ENCODE measurements at places on chromosomes 3 and 15.

DNA sequence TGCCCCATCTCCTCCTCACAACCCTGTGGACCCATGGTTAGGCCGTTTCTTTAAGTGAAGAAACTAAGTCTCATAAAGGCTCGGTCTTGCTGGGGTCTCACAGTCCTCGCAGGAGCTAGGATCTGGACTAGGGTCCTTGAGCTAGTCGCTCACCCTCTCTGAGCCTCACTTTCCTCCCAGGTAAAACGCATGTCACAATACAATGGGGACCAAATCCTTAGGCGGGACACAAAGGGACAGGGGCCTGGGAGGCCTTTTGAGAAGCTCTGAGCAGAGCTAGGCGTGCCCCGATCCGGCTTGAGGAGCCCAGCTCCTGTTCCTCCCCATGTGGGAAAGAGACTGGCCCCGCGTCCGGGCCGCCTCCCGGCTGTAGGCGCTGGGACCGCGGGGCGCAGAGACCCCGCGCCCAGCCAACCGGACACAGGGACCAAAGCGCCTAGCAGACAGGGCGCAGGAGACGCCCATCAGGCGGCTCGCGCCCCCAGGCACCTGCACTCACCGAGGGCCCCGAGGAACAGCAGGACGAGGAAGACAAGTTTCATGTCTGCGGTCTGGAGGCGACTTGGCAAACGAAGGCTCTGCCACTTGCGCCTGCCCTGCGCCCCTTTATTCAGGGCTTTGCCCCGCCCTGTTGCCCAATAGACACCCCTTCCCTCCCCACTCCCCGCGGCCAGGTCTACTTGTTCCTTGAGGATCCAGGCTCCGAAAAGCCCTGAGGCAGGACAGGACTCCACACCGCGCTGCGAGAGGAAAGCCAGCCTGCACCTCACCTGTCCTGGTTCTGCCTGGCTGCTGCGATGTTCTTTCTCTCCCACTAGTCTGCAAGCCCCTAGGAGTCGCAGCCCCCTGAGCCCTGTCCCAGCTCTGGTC, at the start of gene LTF:
TSS of gene LTF (minus strand) at position 580 of the 870 bp plus-strand sequence. CDS start at position 542, 38 bp downstream.
- no peak for DNase-seq

GRCh38 chr3:127775398-127776109, 46.8 kb downstream of the MGLL start:
- DNase-seq = no peak

DNA sequence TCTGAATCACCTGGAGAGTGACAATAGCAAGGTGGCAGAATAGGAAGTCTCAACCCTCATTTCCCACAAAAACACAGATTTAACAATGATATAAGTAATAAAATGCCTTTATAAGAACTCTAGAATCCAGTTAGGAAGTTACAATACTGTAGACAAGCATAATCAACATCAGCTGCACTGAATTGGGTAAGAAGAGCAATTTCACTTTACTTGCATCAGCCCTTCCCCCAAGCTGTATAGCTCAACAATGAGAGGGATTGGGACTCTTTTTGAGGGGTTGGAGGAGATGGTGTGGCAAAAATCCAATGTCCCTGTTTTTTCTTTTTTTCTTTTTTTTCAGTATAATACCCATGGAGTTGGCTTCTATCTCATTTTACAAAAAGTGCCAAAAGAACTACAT, 63.1 kb downstream of the SERP1 start:
- no peak for DNase-seq

DNA sequence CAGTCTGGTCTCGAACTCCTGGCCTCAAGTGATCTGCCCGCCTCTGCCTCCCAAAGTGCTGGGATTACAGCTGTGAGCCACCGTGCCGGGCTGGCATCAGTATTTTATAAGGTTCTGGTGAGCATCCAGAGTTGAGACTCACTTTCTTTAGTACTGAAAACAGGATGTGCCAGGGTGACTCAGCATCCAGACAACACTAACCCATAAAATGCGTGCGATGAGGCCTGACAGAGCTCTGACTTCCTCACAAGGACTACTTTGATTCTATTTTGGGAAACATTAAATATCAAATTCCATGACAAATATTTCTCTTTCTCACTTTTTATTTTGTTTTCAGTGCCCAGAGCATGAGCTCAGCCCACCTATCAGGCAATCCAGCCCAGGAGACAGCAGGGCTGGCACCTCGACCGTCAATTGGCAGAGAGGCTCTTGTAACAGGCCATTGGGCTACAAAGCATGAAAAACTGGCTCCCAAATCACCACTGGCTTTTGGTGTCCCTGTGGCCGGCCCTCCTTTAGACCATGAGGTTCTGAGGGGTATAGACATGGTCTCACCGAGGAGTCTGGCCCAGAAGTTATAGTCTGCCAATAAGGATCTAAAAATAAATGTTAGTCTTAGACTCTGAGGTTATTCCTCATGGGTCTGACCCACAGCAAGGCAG, 75.0 kb downstream of the FEM1B start:
- DNase-seq = no peak

GRCh38 chr3:40504636-40505430, 1.0 kb upstream of the ZNF620 start:
- no peak for DNase-seq

DNA sequence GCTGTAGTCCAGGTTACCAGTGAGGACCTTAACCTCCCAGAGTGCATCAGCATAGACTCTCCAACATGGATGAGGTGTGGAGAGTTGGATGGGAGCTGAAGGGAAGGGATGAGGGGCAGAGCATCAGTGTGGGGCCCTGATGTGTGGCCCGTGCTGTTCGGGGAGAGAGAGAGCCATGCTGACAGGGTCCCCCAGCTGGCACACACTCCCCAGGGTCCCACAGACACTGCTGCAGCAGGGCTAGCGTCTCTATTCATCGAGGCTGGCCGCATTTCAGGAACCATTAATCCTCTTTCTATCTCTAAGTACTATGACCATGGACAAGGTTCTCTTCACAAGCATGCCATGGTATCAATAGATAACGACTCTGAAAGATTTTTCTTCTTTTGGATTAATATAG, 85.9 kb upstream of the PLXNA1 start:
- DNase-seq = no peak

DNA sequence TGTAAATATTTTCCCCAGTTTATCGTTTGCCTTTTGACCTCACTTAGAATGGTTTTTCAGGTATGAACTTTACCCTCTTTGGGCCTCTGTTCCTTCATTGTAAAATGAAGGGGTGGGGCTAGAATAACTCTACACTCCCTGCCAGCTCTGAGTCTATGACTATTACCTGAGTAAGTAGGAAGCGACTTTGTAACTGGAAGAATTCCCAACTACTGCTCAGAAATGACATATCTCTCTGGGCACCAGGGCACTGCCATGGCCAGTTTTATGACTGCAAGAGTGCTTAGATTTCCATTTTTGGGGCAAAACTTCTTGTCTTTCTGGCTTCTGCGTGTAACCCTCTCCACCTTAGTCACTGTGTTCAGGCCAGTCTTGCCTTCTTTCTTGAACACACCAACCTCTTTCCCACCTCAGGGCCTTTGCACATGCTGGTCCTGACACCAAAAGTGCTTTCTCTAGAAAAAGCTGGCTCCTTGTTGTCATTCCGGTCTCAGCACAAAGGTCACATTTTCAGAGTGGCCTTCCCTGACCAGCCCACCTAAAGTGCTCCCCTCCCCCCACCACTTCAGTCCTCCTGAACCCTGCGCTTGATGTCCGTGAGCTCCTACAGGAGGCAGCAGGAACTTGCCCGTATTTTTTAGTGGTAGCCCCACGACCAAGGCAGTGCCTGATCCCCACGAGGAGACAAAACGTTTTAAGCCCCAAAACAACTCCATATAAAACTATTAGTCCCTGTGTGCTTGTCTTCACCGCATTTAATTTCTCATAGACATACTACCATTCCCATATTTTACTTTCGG, 25.6 kb downstream of the CDCP1 start:
- no peak for DNase-seq

GRCh38 chr15:68188647-68189046, 16.5 kb downstream of the CALML4 start:
- no peak for DNase-seq

- DNase-seq = no peak
Measured at GRCh38 chr3:185680231-185680630, 94.1 kb downstream of the SENP2 start.

DNA sequence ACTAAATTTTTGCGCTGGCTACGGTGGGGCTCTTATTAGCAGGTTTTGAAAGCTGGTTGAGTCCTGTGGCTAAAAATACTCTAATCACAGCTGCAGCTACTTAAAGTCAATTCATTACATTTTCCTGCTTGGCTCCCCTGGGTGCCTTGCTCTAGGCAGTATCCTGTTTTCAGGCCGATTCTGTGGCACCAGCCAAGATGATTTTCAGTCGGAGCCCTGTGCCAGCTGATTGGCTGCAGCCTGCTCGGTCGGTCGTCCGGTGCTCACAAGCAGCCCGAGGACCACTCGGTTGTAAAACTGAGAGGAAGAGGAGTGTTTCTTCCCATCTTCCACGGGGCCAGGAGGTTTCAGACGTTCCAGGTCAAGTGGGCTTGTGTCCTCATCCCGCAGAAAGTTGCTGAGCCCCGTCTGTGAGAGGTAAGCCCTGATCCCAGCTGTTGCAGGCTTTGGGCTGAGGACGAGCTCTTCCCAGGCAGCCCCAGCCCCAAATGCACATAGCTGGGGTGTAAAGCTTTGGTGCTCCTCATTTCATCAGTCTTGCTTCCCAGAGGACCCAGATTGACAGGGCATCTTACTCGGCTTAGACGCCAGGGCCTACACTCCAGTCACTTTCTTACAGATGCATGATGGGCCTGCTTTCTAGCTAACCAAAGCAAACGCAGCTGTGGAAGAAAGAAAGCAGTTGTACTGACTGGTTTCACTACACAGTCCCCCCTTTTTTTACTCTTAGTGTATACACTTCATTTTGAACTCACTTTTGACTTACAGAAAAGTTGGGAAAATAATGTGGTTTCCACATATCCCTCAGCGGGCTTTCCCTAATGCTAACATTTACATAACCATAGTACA, 15.9 kb downstream of the LYSMD4 start:
- no peak for DNase-seq

GRCh38 chr3:180548050-180548449, 53.9 kb upstream of the TTC14 start:
- DNase-seq = no peak

DNA sequence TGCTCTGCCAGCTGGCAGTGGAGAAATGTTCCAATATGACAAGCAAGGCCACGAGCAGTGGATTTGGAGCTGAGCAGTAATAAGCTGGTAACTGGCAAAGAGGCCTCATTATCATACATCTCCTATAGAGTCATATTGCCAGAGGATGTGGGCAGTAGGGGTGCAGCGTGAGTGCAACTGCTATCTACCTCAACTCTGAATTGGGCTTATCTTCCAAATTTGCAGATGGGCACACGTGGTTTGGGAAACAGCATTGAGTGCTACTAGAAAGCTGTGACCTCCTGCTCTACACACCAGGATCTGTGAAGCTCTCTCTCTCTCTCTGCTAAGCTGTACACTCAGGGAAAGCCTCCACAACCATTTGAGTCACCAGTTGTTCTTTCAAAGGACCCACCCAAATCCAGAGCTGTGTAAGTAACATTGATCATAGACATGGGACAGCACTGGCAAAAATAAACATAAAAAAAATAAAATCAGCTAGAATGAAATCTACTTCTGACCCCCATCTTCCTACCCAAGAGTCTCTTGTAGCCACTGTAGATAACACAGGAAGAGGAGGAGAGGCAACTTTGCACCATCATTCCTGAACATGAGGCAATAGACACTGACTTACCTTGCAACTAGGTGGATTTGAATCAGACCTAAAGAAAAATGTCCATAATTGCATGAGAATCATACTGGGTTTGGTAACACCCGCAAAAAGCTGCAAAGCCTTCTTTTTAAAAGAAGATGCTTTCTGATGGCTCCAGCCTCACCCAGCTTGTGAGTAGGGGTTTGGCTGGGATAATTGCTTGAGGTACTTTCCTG, 82.9 kb upstream of the THBS1 start:
- DNase-seq = no peak

DNA sequence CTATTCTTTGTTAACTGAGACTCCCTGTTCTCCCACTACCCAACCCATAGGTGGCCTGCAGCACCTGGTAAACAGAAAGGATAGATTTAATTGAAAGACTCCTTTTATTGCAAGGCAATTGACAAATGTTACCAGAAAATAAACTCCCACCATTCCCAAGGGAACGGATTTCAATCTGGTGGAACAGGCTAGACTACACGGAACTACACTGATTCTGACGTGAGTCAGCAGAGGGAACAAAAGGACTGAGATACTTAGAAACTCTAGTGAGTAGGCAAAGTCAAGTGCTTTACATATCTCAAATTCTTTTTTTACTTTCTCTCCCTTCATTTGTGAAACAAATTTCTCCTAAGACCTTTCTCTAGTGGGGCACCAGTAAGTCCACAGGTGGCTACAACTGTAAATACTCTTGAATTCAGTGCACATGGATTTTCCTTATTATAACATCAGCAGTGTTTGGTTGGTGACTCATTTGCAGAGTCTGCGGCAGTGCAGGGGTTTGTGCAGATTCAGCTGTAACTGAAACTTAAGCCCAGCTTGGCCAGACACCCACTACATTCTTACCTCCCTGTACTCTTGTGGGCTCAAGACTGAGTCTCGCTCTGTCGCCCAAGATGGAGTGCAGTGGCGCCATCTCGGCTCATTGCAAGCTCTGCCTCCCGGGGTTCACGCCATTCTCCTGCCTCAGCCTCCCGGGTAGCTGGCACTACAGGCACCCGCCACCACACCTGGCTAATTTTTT, 34.3 kb upstream of the PLSCR2 start:
- no peak for DNase-seq
